ENCODE measurements at places on chromosomes 3 and 15.
A peak's percentile ranks its signal among the peaks of the same experiment; 100 is the strongest.

DNA sequence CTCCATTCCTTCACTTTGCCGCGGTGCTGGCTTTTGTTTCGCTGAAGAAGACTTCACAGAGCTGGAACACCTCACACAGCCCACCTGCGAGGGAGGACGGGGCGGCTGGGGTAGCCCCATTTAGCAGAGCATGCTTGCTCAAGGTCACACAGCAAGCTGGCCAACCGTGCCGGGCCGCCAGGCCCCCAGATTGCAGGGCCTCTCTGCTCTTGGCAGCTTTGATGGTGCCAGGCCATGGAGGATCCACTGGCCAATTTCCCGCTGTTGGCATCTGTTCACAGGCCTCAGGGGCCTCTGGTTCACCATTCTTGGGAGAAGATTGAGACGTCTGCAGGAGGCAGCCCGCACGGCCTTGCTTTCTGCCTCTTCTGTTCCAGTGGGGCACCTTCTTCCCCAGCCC lies 77.9 kb upstream of the LINGO1 start:
- DNase-seq, result no peak

- peak; percentile 14 for DNase-seq
These were observed 20.1 kb downstream of the RFT1 start for GRCh38 chr3:53109891-53110771.

- DNase-seq, result no peak
These were observed 132.3 kb downstream of the CHCHD6 start for GRCh38 chr3:126836220-126836860.

DNA sequence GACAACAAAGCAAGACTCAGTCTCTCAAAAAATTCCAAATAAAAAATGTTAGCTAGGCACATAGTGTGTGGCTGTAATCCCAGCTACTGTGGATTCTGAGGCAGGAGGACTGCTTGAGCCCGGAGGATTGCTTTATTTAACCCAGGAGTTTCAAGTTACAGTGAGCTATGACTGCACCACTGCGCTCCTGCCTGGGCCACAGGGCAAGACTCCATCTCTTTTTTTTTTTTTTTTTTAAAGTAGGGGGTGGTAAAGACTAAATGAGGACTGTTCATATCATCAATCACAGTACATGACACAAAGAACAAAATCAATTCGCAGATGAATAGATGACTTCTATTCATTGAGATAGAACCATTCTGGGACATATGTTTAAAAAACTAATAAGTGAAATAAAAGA lies 48.1 kb downstream of the ACAP2 start:
- DNase-seq, result peak; percentile 29

DNA sequence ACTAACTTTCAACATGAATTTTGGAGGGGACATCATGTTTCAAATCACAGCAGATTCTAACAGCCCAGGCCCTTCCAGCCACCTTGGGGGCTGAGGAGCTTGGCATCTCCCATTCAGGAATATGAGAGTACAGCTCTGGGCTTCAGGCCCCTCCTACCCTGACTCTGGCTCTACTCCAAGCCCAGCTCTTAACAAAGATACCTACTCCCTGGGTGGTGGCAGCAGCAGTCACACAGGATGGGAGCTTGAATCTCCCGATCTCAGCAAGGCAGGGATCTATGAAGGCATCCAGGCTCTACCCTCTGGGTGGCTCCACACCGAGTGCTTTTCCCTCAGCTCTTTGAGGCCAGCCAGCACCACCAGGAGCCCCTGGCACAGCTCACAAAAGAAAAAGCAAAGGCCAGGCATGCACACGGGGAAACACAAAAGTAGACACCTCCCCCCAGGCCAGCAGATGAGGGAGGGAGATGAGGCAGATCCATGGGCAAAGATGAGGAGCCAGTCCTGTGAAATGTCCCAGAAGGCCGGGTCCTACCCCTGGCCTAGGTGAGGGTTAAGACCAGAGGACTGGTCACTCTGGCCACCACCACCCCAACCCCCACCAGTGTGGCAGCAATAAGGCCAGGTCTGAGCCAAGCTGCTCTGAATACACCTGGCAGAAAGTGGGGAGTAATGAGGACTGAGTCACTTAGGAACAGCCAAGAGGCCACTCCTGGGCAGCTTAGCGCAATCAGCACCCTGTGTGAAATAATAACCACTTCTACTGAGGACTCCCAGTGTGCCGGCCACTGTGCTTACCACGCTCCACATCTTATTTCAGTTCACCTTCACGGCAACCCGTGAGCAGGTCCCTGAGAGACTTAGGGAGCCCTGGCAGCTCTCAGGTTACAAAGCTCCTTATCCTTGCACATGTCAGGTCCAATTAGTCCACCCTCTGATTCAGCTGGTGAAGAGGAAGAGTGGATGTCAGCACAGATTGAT lies 24.3 kb downstream of the PLA2G4F start:
- peak; percentile 78 for DNase-seq

DNA sequence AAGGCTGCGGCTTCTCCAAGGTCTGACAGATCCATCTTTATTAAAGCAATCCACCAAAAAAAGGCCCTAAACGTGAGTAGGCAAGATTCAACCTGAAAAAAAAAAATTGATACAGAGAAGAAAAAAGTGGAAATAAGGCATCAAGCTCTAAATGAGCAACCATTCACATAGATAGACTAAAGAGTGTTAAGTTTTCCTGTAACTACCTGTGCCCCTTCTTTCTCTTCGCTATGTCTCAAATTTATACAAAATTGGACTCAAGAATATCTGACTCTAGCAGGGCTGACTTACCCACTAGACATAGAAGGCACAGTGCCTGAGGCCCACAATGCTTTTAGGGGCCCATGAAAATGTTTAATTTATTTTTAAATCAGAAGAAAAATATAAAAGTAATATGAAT lies at the start of gene MYH15:
TSS of gene MYH15 (minus strand) at position 101 of the 400 bp plus-strand sequence. CDS start at position 35, 66 bp downstream.
- no peak for DNase-seq

- no peak for DNase-seq
These were observed 402.5 kb upstream of the TPM1 start for GRCh38 chr15:62639906-62640605.

DNA sequence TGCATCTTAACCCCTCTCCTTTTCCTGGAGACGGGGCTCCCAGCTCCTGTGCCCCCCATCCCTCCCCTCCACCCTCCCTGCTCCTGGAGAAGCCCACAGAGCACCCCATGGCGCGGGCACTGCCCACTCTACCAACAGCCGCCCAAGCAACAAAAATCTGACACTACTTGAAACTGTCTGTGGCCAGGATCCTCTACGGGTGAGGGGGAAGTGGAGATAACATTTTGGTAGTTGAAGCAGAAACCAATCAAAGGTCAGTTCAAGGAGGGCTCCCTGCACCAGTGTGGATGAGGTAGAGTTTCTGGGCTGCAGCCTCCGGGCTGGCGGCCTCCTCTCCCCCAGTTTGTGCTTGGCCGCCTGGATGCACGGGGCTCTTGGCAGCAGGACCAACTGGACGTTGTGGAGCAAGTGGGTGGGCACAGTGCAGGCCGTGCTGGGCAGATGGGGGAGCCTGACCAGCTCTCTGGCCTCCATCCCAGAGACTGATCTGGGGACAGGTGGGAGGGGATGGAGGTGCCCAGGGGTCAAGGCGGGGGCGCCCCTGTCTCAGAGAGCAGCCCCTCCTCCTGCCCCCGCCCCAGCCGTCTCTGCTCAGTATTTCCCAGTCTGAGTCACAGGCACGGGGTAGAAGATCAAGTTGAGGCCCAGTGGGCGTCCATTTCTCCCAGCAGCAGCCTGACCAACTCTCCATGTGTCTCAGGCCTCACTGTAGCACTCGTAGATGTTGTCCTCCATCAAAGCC lies 12.8 kb downstream of the H1-8 start:
- DNase-seq, result no peak

GRCh38 chr3:137771401-137772213 lies 7.5 kb downstream of the SOX14 start:
- no peak for DNase-seq

DNA sequence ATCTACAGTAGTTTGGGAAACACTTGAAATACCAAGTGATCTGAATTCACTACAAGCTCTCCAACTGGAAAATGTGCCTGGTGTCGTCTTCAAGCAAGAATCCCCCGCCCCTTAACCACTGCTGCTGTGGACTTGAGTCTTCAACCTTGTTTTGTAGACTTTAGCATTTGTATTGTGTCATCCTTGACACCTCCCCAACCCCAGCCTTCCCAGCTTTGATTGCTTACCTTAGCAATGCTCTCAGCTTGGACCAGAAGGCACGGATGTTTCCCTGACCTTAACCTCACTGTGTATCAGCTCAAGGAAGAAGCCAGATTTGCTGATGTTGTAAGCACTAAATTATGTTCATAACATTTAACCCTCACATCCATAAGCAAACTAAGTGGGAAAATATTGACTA lies 146.4 kb downstream of the IGF1R start:
- DNase-seq, result peak; percentile 12

- no peak for DNase-seq
These were observed 9.6 kb downstream of the CLPX start for GRCh38 chr15:65175511-65175910.

GRCh38 chr3:125165189-125165947 lies 47.2 kb downstream of the SLC12A8 start:
- DNase-seq, result no peak

DNA sequence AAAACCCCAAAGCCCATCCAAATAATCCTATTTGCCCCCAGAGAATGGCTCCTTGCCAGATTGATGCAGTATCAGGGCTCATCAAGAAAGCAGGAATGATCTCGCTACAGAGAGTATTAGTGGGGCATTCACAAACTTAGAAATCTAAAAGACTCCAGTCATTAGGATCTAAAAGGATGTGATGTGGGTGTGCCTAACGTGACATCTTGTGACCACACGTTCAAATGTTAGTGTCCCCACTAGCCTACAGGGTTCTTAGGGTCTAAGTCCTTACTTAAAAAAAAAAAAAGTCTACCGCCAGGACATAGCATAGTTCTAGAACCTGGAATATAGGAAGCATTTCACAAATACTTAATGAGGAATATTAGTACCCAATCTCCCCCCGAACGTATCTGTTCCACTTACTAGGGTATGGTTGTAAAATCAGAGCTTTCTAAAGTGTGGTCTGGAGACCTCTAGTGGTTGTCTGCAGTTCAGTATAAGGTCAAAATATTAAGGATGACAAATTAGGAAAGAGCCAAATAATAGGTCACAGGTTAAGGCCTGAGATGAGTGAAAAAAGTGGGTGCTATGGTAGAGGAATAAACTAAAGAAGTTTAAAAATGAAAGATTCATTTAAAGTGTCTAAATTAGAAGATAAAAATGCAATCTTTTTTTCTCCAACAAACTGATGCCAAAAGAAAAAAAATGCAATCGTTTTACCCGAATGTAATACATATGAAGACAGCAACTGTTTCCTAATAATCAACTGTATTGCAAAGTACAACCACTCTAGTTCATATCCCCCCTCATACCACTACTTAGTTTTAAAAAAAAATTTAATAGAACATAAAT lies 4.2 kb upstream of the CHRM5 start:
- DNase-seq, result peak; percentile 54

DNA sequence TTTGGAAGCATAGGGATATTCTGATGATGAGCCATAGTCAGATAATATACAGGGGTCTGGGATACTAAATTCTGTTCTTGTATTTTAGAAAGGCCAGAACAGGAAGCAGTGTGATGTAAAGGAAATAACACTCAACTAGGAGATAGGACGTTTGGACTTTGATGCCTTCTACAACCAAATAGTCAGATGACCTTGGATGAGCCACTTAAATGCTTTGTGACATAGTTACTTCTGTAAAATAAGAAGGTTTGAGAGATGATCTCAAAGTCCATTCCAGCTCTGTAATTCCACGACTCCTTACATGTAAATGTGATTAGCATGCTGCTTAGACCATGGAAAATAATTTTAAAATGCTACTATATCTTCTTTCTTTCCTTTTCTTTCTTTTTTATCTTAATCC lies 29.5 kb upstream of the CCDC54 start:
- no peak for DNase-seq

GRCh38 chr3:125003859-125004595 lies 51.8 kb downstream of the HEG1 start:
- DNase-seq, result no peak

DNA sequence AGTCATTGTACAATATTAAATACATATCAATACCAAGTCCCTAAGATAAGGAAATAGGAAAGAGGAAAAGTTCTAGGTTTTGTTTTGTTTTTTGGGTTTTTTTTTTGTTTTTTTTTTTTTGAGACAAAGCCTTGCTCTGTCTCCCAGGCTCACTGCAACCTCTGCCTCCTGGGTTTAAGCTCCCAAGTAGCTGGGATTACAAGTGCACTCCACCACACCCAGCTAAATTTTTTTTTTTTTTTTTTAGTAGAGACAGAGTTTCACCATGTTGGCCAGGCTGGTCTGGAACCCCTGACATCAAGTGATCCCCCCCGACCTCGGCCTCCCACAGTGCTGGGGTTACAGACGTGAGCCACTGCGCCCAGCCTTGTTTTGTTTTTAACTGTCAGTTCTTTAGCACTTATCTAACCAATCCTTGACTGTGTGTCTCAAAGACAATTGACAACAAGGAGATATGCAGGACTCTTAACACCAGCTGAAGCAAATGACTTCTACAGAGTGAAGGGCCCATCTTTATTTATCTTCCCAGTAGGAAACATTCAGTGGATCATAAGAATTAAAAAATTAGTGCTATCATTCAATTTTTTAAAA lies 100.0 kb upstream of the RAP2B start:
- DNase-seq, result no peak

Measured in NCI-H69 (cell line).